Uterine smooth muscle cell (primary cell): ENCODE measurements at places on chromosomes 7 and 10. TPM values are rescaled to one million over a fixed set of nuclear protein-coding genes. Genes with fewer than 3 reads are reported as not detected.

Gene BUD23
- 47.5 and 66.5 TPM in 2 replicates for total RNA-seq

Gene MSMB
- 0.62 TPM in 1 of 2 replicates, not detected in the other for total RNA-seq

Gene ANLN
- 46.6 and 194 TPM in 2 replicates for total RNA-seq

Gene NPTX2
- total RNA-seq, result 0.12 and 0.44 TPM in 2 replicates

Gene UCN3
- total RNA-seq, result not detected in 2 replicates

Gene EIF3A
- total RNA-seq, result 175 and 181 TPM in 2 replicates

Gene ADAM8
- total RNA-seq, result 8.1 and 11.0 TPM in 2 replicates

Gene GPC2
- 1.2 and 2.2 TPM in 2 replicates for total RNA-seq

Gene NKX2-3
- total RNA-seq, result not detected in 2 replicates

Gene CSTF2T
- total RNA-seq, result 15.5 and 19.4 TPM in 2 replicates

Gene SFTPD
- total RNA-seq, result not detected in 2 replicates
